ENCODE measurements at places on chromosomes 3 and 15. TPM values are rescaled to one million over a fixed set of nuclear protein-coding genes. Genes with fewer than 3 reads are reported as not detected.

GRCh38 chr3:152236716-152237115 lies 32.0 kb upstream of the MBNL1 start:
- DNase-seq, result no peak

GRCh38 chr3:143295201-143296080 lies 175.9 kb downstream of the CHST2 start:
- DNase-seq, result no peak

GRCh38 chr15:97874139-97874538 lies 86.4 kb upstream of the ARRDC4 start:
- DNase-seq, result no peak

GOLGA8S gene
- 0.16 TPM for total RNA-seq

TM6SF1 gene
- 33.0 TPM for total RNA-seq

PAQR5 gene
- total RNA-seq, result 0.62 TPM

SLC6A11 gene
- not detected for total RNA-seq

CHRFAM7A gene
- total RNA-seq, result 2.8 TPM

DNA sequence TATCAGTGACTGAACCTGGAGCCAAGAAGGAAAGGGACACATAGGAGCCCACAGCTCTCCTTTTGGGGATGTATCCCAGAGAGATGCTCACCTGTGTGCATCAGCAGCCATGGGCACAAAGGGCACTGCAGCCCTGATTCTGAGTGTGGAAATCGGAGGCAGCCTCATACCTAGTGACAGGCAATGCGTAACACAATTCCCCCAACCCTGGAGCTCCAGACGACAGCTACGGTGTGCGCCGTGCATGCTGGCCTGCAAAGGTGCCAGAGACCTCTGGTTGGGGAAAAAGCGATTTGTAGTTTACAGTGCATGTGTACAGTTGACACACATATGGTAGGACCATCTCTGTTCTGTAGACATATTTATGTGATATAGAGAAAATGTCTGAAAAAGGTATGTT lies 59.0 kb upstream of the PLXNA1 start:
- DNase-seq, result no peak

DNA sequence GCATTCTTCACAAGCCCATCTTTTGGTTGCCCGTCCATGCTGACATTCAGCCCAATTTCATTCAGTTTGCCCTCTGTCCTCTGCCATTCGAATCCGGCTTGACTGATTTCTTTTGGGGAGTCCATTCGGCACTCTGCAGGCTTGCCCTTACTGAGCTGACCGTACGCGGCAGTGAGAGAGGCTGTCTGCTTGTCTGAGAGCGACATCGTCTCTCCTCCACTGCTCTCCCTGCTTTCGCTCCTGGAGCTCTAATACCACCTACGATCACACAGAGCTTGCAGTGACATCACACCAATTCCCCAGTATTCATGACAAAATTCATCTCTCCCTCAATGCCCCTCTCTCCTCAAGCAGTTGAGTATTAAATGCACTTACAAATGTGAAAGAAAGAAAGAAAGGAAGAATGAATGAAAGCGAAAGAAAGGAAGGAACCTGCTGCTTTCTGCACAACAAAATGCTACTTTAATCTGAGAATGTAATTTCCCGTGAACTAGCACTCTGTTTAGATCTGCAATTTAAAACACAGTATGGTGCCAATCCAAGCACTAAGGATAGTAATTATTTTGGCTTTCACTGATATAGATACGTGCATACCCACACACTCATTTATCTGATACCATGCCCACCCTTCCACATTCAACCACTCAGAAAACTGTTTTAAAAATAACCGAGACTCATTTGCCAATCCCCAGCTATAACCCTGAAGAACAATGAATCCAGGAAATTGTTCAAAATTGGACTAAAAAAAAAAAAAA lies 89.5 kb downstream of the DHX30 start:
- DNase-seq, result no peak

DNA sequence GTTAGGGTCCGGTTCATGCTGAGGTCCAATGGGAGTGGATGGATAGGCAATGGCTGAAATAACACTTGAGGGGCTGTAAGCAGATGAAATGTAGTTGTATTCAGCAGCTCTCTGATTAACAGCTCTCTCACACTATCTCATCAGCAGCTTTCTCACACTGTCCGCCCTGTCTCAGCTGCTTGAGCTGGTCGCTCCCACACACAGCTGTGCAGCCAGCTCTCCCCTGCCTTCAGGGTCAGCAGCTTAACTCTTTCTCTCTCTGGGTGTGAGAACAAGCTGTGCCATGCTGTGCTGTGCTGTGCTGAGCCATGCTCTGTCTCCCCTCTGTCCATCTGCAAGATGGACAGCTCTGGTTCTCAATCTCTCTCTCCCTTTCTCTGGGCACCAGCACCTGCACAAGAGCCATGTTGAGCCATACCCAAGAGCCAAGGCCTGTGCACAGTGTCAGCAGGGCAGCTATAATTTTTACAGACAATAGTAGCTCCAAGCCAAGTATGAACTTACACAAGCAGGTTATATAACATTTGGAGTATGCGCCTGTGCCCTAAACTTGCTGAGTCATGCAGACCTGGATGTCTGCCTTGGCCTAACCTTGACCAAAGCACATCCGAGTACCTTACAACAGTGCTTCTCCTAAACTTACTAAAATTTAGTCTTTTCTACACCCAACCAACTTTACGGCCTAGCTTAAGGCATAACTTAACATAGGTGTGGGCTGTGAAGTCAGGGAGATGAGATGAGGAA lies 291.3 kb upstream of the TRIM42 start:
- no peak for DNase-seq

DNA sequence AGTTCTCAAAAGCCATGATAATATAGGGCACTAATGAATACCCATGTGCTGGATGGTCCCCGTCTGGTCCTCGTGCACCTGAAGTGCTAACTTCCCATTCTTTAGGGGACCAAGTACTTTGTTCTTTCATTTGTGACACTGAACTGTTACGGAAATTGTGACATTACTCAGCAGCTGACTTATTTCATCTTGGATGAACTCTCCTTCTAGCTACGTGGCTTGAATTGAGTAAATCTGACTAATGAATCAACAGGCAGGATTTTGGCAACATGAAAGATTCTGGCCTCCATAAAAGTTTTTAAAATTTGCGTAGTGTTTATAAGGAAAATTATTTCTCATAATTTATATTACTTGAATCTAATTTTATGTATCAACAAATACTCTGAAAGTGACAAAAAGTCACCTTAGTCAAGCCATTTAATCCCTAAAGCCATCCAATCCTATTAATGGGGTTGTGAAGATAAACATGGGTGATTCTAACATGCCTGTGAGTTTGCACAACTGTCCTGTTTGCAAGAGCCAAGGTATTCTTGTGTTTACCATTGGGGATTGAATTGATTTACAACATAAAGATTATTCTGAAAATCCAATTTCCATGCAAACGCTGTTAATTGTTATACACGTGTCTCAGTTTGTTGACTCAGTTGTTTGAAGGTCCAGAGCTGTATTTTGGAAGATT lies 119.9 kb downstream of the AGBL1 start:
- DNase-seq, result no peak

- DNase-seq, result no peak
Observed at GRCh38 chr3:9111417-9111816, 138.0 kb downstream of the SRGAP3 start.

CXCR6 gene
- 2.6 TPM for total RNA-seq

HOMER2 gene
- 12.6 TPM for total RNA-seq

DNA sequence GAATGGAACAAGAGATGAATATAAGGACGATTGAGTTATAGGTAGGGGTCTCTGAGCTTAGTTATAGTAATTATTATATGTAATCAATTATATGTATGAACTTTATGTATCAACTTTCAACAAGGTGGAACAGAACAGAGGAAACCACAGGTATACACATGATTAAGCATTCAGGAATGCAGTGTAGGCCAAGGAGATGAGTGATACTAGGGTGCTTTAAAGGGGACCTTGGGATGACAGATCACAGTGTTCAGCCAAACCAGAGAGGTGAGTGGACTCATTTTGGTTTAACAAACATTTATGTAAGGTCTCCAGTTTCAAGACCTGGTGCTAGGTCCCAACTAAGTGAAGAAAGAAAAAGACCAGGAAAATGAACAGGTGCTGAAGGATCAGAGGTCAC lies 895.5 kb downstream of the ROBO2 start:
- no peak for DNase-seq

GRCh38 chr3:45010811-45011333 lies 15.2 kb upstream of the CLEC3B start:
- no peak for DNase-seq

SLC2A2 gene
- not detected for total RNA-seq

GRCh38 chr3:104596551-104596950 lies 770.2 kb upstream of the ALCAM start:
- DNase-seq, result no peak

DNA sequence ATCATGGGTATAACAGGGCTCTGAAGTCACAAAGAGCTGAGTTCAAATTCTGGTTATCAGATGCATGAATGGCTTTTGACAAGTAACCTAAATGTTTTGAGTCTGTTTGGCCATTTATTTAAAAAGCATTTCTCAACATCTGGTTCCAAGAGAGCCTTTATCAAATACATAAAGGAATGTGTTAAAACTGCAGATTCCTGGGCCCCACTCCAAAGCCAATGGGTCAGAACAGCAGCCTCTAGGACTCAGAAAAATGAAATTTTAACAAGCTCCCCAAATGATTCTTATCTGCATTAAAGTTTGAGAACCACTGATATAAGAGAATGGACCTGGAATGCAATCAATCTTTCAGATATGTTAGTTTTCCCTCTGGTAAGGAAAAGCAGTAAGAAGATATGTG lies 3.4 kb downstream of the B4GALT4 start:
- DNase-seq, result no peak

DNA sequence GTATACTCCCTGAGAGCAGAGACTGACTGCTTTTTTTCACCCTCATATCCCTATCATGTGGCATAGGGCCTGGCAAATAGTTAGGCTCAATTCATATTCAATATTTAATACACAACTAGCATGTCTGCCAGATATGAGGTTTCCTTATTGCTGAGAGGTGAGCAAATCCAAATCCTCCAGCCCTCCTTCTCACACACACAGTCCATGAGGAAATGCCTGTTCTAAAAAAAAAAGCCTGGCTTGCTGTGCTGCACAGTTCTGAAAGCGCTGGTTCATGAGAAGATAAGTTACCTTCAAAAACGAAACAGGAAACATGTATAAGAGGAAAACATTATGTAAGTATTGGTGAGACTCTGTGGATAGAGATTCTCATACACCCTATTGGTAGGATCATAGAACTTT lies 15.5 kb upstream of the ACAP2 start:
- DNase-seq, result no peak

- no peak for DNase-seq
Observed at GRCh38 chr3:72390841-72391240, 457.4 kb downstream of the SHQ1 start.

- DNase-seq, result peak; percentile 50
Observed at GRCh38 chr3:38960953-38961622, 90.7 kb downstream of the SCN11A start.

GJD2 gene
- total RNA-seq, result 19.2 TPM

TMOD2 gene
- 16.7 TPM for total RNA-seq

DNA sequence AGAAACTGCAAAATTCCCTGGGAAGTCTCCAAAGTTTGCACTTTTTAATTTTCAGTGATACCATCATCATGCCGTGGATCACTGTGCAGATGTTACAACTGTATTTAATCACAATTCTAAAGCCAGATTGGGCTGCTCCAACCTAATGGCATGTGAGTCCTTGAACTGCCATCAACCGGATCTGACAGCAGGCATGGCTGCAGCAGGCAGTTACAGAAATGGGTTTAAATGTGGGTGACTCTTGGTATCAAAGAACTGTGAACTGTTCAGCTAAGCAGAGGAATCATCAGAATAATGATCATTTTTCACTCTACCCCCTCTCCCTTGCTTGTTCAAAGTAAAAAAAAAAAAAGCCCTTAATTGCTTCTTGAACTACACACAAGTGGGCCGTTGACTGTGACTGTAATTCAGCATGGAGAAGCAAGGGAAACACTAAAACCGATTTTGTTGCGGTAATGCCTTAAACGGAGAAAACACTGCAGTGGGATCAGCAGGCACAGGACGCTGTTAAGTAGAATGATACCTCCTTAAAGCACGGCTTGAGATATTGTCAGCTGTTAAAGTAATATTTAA lies 152.4 kb downstream of the RORA start:
- no peak for DNase-seq

GRCh38 chr3:42855547-42856380 lies 19.9 kb downstream of the CYP8B1 start:
- DNase-seq, result no peak

DNA sequence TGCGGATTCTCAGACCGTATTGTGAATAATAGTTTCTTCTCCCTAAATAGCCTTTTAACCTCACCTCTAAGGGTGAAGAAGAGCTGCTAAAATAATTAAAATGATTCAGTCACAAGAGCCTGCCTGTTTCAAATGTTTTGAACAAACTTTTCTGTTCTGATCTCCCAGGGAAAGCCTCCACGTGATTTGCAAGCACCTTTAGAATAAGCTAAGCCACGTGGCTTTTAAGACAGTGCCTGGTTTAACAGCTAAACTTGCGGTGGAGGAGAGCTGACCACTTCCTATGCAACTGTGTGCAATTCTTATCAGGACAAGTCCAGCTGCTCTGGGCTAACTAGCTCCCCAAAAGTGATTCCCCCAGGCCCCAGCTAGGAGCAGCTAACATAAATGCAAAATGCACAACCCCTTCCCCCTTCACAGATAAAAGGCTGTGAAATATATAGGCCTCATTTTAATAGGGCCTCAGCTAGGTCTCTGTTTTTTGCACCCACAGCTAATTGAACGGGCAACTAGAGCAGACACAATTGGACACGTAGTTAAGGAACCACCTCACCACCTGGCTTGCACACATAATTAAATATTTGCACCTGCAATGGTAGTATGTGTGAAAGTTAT lies 401.2 kb upstream of the NR2F2 start:
- DNase-seq, result no peak

DNA sequence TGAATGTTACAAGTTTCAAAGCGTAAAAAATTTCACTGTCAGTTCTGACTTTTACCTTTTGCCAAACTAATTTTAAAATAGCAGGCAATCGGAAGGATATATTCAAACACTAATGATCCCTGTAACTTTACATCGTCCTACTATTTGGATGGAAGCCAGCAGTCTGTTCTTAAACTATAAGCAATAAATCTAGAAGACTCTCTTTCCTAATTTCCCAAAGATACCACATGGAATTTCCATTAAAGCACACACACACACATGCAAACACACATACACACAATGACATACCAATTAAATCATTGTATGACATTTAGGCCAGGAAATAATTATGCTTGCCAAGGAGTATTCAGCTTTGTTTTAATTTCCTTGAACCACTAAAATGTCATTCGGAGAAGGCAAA lies 32.0 kb downstream of the IL17RD start:
- DNase-seq, result no peak

GRCh38 chr3:41900265-41900664 lies 61.6 kb downstream of the ULK4 start:
- no peak for DNase-seq
